Foreskin keratinocyte (primary cell): ENCODE measurements at places on chromosomes 13 and 19. TPM values are rescaled to one million over a fixed set of nuclear protein-coding genes. Genes with fewer than 3 reads are reported as not detected.

Gene DACH1
- not detected in 2 replicates for total RNA-seq

Gene LILRB5
- total RNA-seq, result not detected in 2 replicates

Gene LHFPL6
- 20.9 and 21.8 TPM in 2 replicates for total RNA-seq

Gene POLR1G
- 29.0 and 38.5 TPM in 2 replicates for total RNA-seq

Gene ZSCAN1
- not detected in 2 replicates for total RNA-seq

Gene GPR4
- total RNA-seq, result not detected in 2 replicates

Gene CASP14
- total RNA-seq, result 0.07 and 0.10 TPM in 2 replicates

Gene PRSS57
- not detected in 2 replicates for total RNA-seq

Gene NCAN
- not detected in 2 replicates for total RNA-seq

Gene S1PR4
- 0.11 and 0.27 TPM in 2 replicates for total RNA-seq

Gene PSG1
- not detected in 2 replicates for total RNA-seq

Gene ERICH6B
- total RNA-seq, result not detected in 2 replicates

Gene UNC13A
- 0.03 and 0.04 TPM in 2 replicates for total RNA-seq

Gene ZNF155
- total RNA-seq, result 5.1 and 6.5 TPM in 2 replicates

Gene PLPPR3
- total RNA-seq, result not detected in 2 replicates

Gene PINLYP
- 16.6 and 19.5 TPM in 2 replicates for total RNA-seq

Gene WDR62
- total RNA-seq, result 9.6 and 12.6 TPM in 2 replicates

Gene IGLON5
- total RNA-seq, result not detected in 2 replicates

Gene ZNF527
- 2.5 and 2.9 TPM in 2 replicates for total RNA-seq

Gene ATF5
- 15.4 and 15.9 TPM in 2 replicates for total RNA-seq
